ENCODE measurements at places on chromosomes 7 and 10. TPM values are rescaled to one million over a fixed set of nuclear protein-coding genes. Genes with fewer than 3 reads are reported as not detected.

The FAM25A gene
- not detected for total RNA-seq

The HSPA12A gene
- total RNA-seq = 9.4 TPM

The GIMAP8 gene
- 2.2 TPM for total RNA-seq

The LRRC17 gene
- total RNA-seq = not detected

The NPC1L1 gene
- not detected for total RNA-seq

The MYL10 gene
- not detected for total RNA-seq

The RASSF4 gene
- total RNA-seq = 37.8 TPM

The IMPDH1 gene
- 21.4 TPM for total RNA-seq

The CLCN1 gene
- total RNA-seq = not detected

The DDIT4 gene
- total RNA-seq = 356 TPM

The STEAP2 gene
- total RNA-seq = 42.9 TPM

The PRR15 gene
- total RNA-seq = 250 TPM

The GHRHR gene
- not detected for total RNA-seq

GRCh38 chr10:71761541-71762113 lies 11.7 kb downstream of the VSIR start:
- H3K27ac ChIP-seq = no peak overlapping the region
- no peak overlapping the region for H3K4me3 ChIP-seq
- DNase-seq = no peak
- H3K36me3 ChIP-seq = no peaks in the 10 kb centered on the region
- H3K4me1 ChIP-seq = peaks cover 46% of the 10 kb centered on the region

GRCh38 chr7:137985897-137986251 lies 16.0 kb downstream of the CREB3L2 start:
- no peak overlapping the region for H3K4me3 ChIP-seq
- peak overlapping the region; percentile 94 for H3K27ac ChIP-seq
- no peak for DNase-seq
- H3K27me3 ChIP-seq = no peaks in the 10 kb centered on the region

- DNase-seq = no peak
- no peak overlapping the region for H3K27ac ChIP-seq
- no peaks in the 10 kb centered on the region for H3K36me3 ChIP-seq
- H3K4me3 ChIP-seq = no peak overlapping the region
- no peaks in the 10 kb centered on the region for H3K27me3 ChIP-seq
Observed at GRCh38 chr10:111390813-111391563, 314.2 kb downstream of the ADRA2A start.

GRCh38 chr10:77910524-77911145 lies 15.9 kb downstream of the DLG5 start:
- no peak for DNase-seq
- H3K4me3 ChIP-seq = no peak overlapping the region
- no peaks in the 10 kb centered on the region for H3K36me3 ChIP-seq
- peaks cover 26% of the 10 kb centered on the region for H3K4me1 ChIP-seq
- H3K27ac ChIP-seq = no peak overlapping the region

GRCh38 chr7:96033009-96033598 lies 260.8 kb downstream of the DYNC1I1 start:
- H3K4me1 ChIP-seq = no peaks in the 10 kb centered on the region
- H3K36me3 ChIP-seq = no peaks in the 10 kb centered on the region
- H3K27me3 ChIP-seq = no peaks in the 10 kb centered on the region
- no peak for DNase-seq
- no peak overlapping the region for H3K4me3 ChIP-seq
- no peak overlapping the region for H3K27ac ChIP-seq

- H3K27me3 ChIP-seq = no peaks in the 10 kb centered on the region
- H3K4me3 ChIP-seq = peak overlapping the region; percentile 79
- peak overlapping the region; percentile 100 for H3K27ac ChIP-seq
- H3K4me1 ChIP-seq = peaks cover 55% of the 10 kb centered on the region
- H3K36me3 ChIP-seq = no peaks in the 10 kb centered on the region
Observed at GRCh38 chr7:112452102-112452888, 2.0 kb downstream of the IFRD1 start.

GRCh38 chr10:71864911-71865361 lies 13.9 kb upstream of the PSAP start:
- no peaks in the 10 kb centered on the region for H3K27me3 ChIP-seq
- no peak for DNase-seq
- H3K4me1 ChIP-seq = peaks cover 14% of the 10 kb centered on the region
- H3K4me3 ChIP-seq = no peak overlapping the region
- no peak overlapping the region for H3K27ac ChIP-seq
- no peaks in the 10 kb centered on the region for H3K36me3 ChIP-seq

- H3K27me3 ChIP-seq = no peaks in the 10 kb centered on the region
- no peak overlapping the region for H3K4me3 ChIP-seq
- no peak for DNase-seq
Observed at GRCh38 chr10:24254180-24254579, 45.2 kb downstream of the KIAA1217 start.

- H3K27ac ChIP-seq = no peak overlapping the region
- DNase-seq = no peak
- H3K4me3 ChIP-seq = no peak overlapping the region
- H3K27me3 ChIP-seq = no peaks in the 10 kb centered on the region
Observed at GRCh38 chr7:80082213-80082612, 52.4 kb upstream of the GNAI1 start.

DNA sequence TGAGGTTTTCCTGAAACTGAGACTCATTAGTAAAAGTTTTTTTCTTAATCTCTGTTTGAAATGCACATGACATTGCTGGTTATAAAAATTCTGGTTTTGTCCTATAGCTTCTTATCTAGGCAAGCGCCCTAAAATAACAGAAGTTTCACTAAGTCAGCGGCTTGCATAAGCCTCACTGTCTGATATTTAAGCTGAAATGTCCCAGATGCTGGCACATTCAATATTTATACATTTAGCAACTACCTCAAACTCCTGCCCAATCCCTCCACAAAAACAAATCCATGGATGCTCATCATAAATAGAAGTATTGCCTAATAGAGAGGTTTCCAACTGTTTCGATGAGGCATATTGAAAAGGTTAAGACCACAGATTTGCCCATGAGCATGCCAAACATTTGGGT lies 83.1 kb upstream of the EGR2 start:
- no peaks in the 10 kb centered on the region for H3K4me1 ChIP-seq
- H3K4me3 ChIP-seq = no peak overlapping the region
- H3K36me3 ChIP-seq = no peaks in the 10 kb centered on the region
- H3K27ac ChIP-seq = no peak overlapping the region
- DNase-seq = no peak

GRCh38 chr10:13673156-13673555 lies 86.4 kb downstream of the PRPF18 start:
- DNase-seq = no peak
- H3K36me3 ChIP-seq = no peaks in the 10 kb centered on the region
- H3K4me3 ChIP-seq = no peak overlapping the region
- H3K4me1 ChIP-seq = no peaks in the 10 kb centered on the region

DNA sequence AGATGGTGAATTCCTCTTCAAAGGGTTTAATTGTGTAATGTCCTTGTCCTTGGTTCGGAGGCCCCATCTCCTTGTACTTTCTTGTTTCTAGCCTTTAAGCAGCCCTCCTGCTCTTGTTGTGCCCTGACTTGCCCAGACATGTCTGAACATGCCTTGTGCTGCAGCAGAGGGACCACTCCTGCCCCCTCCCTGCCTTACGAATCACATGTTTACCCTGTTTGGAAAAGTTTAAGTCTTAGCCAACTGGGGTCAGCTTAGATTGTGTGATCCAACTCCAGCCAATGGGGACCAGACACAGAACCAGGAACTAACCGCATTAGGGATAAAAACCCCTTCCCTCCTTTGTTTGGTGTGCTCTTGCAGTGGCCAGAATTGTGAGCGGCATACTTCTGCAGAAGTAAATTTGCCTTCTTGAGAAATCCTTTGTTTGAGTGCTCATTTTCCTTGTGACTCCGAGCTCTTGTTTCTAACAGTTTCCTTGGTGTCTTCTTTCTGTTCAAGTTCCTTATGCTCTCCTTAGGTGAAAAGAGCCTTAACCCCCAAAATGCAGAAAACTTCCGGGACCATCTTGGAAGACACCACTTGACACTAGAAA lies 29.4 kb downstream of the CLRN3 start:
- no peaks in the 10 kb centered on the region for H3K36me3 ChIP-seq
- H3K27ac ChIP-seq = no peak overlapping the region
- DNase-seq = no peak

DNA sequence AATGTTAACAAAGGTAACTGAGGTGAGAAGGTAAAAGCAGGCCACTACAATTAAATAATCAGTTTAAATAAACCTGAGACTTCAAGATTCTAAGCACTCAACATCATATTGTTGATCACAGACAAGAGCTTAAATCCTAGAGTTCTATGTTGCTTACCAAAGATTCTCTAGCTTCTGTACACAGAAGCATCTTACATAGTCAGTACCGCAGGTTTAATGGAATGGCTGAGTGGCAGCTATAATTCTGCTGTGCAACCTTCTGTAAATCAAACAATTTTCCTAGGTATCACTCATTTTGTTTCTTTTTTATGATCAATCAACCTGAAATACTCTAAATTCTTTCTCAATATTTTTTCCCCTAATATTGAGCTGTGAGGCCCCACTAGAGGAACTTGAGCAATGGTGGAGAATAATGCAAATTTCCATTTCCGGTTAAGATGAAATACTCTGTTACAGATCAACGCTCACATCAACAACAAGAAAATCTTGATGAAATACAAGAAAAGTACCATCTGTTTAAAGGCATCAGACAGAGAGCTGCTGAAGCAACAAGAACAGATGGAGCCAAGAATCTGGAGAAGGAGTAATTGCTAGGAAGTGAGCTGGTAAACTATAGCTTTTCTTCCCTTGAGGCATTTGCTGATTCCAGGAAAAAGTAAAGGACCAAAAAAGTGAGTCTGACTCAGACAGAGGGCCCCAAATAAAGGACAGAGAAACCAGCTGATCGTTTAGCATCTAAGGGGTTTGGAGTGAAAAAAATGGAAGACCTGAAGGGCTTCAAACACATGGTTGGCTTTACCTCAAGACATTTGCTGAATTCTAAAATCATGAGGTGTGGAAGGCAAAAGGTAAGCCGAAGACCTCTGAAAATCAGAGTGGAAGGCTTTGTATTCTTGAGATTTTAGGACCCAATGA lies 22.6 kb downstream of the PNPLA8 start:
- no peaks in the 10 kb centered on the region for H3K4me1 ChIP-seq
- H3K27me3 ChIP-seq = no peaks in the 10 kb centered on the region
- H3K4me3 ChIP-seq = no peak overlapping the region
- H3K36me3 ChIP-seq = no peaks in the 10 kb centered on the region

DNA sequence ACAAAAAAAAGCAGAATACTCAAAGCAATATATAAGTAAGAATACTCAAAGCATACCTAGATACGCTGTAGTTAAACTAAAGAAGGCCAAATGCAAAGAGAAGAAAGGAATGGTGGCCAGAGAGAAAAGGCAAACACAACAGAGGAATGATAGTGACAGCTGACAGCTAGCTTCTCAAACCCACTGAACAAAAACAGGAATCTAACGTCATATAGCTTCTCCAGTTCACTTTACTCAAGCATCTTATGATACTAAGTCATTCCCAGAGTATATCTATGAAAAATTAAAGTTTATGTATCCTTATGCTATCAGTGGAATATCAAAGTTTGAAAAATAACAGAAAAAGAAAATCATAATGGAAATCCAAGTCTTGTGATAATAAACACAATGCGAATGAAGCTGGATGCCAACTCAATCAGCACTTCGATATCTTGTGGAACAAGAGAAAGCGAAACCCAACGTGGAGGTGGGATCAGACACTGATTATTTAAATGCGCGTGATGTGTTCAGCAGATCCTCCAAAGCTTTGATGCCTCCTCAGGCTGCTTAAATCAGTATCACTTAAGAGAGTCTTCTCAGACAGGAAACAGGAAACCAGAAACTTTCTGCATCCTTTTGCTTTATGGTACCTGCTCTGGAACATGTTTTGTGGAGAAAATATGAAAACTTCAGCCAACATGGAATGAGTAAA lies 102.8 kb downstream of the PIP4K2A start:
- H3K27ac ChIP-seq = peak overlapping the region; percentile 26
- no peaks in the 10 kb centered on the region for H3K36me3 ChIP-seq
- peak; percentile 28 for DNase-seq
- peaks cover 9% of the 10 kb centered on the region for H3K4me1 ChIP-seq

DNA sequence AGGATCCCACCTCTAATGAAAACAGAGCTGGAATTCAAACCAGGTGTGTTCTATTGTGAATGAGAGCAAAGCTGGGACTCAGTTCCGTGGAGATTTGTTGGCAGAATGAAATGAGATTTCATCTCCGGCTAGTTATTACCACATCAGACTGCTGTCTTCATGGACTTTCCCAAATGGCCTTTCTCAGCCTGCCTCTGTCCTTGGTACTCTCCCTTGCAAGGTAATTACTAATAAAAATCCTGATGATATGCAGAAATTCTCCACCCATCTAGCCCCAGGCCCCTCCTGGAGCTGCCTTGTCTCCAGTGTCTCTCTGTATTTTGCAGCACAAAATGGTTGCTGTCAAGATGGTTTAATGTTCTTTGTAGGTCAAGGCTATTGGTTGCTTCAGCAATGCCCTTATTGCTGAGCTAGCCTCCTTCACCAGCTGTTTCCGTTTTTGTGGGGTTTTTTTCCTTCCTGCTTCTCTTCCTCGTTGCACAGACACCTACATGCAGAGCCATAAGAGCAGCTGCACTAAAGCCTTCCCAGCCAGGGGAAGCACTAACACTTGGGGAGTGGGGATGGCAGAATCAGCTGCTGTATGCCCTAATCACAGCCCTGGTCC lies 185.0 kb upstream of the GHITM start:
- no peak overlapping the region for H3K27ac ChIP-seq
- H3K27me3 ChIP-seq = no peaks in the 10 kb centered on the region
- no peaks in the 10 kb centered on the region for H3K36me3 ChIP-seq
- DNase-seq = no peak
- peaks cover 19% of the 10 kb centered on the region for H3K4me1 ChIP-seq
- H3K4me3 ChIP-seq = no peak overlapping the region

GRCh38 chr7:134388336-134389019 lies 70.4 kb downstream of the AKR1B1 start:
- no peak for DNase-seq
- H3K36me3 ChIP-seq = no peaks in the 10 kb centered on the region
- H3K27me3 ChIP-seq = no peaks in the 10 kb centered on the region

- DNase-seq = no peak
- H3K27me3 ChIP-seq = no peaks in the 10 kb centered on the region
- no peaks in the 10 kb centered on the region for H3K4me1 ChIP-seq
- H3K4me3 ChIP-seq = no peak overlapping the region
Observed at GRCh38 chr7:136654406-136654805, 214.0 kb upstream of the CHRM2 start.

DNA sequence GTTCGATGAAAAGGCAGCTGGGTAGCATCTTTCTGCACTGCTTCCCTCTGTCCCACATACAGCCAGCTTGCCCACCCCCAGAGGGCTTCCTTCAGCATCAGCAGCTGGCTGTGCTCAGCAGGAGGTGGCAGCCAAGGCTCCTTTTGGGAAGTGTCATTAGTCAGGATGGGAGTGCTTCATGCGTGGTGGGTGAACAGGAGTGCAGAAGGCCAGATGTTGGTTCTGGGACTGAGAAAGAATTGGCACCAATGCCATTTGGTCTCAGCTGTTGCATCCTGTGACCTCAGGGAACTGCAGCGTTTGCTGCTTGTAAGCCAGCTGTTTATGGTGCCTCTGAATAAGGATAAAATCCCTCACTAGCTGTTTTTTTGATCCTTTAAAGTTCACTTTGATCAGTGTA lies 131.1 kb upstream of the SORCS3 start:
- no peak for DNase-seq
- no peak overlapping the region for H3K27ac ChIP-seq
- no peaks in the 10 kb centered on the region for H3K27me3 ChIP-seq
- no peaks in the 10 kb centered on the region for H3K4me1 ChIP-seq
- no peaks in the 10 kb centered on the region for H3K36me3 ChIP-seq
- no peak overlapping the region for H3K4me3 ChIP-seq

Data from transverse colon (tissue), 4 donors.